ENCODE measurements at places on chromosomes 12 and 14.

DNA sequence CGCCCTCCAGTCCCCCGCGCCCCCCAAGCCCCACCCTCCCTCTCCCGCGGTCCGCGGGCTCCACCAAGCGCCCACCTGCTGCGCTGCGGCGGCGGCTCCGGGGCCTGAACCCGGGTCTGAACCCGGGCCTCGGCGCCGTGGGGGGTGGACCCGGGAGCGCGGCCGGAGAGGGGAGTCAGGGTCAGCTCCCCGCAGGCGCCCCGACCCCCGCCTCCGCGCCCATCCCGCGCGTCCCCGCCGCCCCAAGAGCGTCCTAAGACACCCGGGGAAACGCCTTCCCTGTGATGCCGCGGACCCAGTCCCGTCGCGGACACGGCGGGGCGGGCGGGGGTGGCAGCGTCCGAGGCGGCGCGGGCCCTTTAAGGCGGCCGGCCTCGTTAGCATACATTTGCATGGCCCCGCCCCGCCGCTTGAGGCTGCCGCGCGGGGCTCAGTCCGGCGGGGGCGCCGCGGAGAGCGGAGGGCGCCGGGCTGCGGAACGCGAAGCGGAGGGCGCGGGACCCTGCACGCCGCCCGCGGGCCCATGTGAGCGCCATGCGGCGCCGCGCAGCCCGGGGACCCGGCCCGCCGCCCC is at the start of gene MMP17:
TSS of gene MMP17 (plus strand) at position 433 of the 574 bp plus-strand sequence. CDS start at position 535, 102 bp downstream.
- DNase-seq: peak; percentile 72

DNA sequence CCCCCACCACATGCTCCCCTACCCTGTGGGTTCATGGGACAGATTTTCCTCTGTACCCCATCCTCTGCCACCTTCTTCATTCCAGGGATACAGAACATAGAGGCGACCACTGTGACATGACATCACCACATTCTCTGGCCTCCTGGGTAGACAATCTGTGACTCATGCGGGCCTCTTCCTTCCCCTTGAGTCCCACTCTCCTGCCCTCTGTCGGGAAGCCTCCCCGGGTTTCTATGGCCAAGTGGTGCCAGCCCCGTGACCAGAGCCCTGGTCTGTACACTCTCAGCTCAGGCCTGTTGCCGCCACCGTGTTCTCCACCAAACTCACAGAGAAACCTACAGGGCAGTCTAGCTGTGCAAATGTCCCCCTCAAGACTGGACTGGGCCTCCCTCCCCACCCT is 8.0 kb downstream of the CLMN start:
- no peak for DNase-seq

DNA sequence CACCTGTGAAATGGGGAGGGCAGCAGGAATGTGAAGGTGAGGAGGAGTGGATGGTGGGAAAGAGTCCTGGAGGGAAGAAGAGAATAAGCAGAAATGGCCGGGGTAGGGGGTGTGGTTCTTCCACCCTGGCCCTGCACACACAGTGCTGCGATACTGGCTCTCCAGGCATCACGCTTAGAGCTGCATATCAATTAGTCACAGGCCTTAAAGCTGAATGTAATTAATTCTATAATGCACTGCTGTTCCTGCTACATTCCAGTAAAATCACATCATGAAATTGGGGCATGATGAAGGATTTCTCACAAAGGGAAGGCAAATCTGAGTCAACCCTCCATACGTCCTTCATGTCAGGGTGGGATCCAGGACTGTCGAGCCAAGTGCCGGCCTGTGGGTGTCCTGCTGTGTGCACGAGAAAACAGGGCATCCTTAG is 566.1 kb downstream of the BCL11B start:
- no peak for DNase-seq

- no peak for DNase-seq
Observed at GRCh38 chr14:103071544-103072251, 12.3 kb upstream of the LBHD2 start.

DNA sequence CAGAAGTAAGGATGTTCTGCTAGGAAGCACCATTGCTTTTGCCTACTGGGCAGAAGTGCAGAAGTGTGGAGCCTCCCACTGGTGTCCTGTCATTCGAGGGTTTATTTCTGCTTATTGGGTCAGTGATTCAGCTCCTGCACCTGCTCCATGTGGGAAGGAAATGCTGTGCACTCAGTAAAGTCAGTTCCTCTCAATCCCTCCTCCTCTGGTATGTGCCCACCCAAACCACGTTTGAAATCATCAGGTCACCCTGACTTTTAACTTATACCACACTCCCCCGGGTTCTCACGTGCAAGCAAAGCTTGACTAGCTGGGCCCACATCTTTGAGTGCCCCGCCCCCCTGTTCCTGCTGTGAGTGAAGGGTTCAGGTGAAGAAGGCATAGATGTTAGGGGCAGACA is 223.7 kb downstream of the CHST11 start:
- no peak for DNase-seq

DNA sequence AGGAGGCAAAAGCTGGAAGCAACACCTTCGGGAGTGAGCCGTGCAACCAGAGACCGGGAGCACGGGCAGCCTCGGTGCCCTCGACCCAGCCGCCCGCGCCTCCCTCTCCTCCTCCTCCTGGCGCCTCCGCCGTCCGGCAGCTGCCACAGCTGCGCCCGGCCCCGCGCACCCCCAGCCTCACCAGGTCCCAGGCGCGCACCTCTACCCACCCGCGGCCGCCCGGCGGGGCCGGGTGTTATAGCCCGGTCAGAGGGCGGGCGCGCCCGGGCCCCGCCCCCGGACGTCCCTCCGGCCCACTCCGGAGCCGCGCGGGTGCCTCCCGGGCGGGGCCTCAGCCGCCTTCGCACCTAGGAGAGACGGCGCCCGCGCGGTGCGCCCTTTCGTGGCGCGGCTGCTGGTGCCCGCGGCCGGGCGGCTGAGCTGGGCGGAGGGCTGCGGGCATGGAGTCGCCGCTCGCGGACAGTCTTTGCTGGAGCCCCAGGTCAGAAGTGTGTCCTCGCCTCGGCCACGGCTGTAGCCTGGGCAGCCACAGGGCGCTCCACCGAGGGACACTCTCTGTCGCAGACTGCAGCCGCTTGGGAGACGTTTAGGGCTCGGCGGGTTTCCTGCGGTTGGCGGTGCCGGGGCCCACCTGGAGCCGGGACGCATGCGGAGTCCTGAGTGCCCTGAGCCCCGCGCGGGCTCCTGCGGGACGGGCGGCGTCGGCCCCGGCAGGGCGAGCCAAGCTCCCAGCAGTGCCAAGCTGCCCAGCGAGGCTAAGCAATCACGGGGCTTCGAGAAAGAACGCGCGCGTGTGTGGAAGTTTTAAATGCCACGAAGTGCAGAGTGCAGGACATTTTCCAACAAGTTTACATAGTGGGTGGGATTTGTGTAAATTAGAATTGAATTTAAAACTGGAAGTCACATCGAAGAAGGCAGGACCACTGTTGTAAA is at the start of gene CPM:
TSS of gene CPM (minus strand) at position 211 of the 933 bp plus-strand sequence. CDS start 334 bp downstream, outside the sequence.
- peak; percentile 74 for DNase-seq

DNA sequence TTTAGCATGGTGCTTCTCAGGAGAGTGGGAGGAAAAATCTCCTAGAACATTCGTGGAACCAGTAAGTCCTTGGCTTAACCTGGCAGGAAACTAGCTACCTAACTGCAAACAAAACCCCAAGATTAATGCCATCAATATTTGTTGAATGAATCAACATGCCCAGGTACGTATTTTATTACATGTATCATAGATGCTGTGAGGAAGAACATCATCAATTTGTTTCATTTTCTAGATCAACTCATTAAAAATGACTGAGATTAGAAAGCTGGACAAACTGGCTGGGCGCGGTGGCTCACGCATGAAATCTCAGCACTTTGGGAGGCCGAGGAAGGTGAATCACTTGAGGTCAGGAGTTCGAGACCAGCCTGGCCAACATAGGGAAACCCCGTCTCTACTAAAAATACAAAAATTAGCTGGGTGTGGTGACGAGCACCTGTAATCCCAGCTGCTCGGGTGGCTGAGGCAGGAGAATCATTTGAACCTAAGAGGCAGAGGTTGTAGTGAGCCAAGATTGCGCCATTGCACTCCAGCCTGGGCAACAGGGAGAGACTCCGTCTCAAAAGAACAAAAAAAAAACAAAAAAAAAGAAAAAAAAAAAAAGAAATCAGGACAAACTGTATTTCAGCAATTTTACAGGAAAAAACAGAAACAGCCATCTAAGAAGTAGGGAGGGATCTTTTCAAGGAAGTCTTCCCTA is 88.7 kb downstream of the NTN4 start:
- no peak for DNase-seq

DNA sequence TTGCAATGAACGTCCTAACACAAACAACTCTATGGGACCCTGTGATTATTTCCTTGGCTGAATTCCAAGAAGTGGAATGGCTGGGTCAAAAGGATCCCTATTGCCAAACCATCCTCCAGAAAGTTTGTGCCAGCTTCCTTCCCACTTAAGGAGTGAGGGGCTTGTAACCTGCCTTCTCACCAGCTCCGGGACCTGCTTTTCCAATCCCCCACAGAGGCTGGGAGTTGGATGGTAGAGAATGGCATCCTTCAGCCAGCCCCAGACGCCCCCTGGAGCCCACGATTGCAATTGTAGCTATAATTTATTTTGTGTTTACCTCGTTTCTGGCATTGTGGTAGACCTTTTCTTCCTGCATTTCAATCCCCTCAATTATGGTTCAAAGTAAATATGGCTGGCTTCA is 9.7 kb upstream of the ZDHHC22 start:
- DNase-seq: peak; percentile 84

DNA sequence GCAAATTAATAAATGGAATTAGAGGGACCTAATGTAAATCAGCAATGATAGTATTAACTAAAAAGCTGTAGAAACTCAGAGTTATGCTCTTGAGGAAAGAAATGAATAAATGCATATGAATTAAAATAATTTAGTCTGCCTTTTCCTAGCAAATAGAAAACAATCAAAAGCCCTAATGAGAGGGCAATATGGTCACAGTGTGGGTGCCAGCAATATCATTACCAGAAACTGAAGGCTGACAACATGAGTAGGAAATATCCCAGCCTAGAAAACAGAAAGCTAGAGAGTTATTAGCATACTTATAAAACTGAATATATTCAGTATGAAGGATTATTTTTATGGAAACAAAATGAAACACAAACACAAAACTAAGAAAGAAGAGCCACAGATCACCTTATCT is 987.5 kb upstream of the SEL1L start:
- no peak for DNase-seq

DNA sequence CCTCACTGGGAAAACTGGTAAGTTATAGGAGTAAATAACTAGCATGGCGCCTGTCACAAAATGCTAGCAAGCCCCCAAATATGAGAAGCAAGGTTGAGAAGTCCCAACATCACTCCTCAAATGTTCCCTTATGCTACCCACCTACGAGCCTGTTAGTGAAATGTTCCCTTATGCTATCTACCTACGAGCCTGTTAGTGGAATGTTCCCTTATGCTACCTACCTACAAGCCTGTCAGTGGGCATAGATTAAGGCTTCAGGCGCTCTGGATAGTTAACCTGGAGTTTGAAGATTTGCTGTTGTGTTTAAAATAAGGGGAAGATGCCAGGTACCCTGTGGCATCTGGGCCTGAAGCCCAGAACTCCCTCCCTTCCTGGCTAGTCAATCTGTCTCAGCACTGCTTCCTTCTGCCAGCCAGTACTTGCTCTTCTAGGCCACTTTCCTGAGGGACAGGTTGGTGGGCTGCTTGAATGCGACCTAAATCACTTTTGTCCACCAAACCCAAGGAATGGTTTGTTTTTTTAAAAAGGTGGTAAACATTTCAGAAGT is 67.1 kb upstream of the SINHCAF start:
- peak; percentile 64 for DNase-seq

GRCh38 chr14:21822109-21822508 is 148.5 kb upstream of the OR4E1 start:
- DNase-seq: no peak

DNA sequence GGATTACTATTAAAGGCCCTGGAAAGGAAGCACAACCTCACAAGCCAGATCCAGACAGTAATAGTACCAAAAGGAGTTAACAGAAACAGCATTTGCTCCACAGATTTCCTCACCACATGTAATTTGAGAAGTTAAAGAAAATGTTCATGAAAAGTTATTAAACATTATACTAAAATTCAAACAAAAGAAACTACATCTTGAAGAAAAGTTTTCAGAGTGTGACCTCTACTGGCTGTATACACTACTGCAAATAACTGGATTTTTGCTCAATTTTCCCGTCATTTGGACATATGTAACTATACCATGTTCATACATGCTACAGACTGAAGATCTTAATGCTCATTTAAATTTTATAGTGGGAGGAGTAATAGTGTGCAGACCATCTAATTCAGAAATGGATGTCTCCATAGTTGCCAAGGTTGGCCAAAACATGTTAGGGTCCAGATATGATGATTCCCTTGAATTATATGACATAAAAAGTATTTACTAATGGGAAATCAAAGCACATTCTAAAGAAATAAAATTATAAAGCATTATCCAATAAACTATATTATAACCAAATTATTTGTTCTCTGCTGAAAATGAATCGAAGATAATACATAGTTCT is 5.6 kb downstream of the KRR1 start:
- DNase-seq: peak; percentile 12

DNA sequence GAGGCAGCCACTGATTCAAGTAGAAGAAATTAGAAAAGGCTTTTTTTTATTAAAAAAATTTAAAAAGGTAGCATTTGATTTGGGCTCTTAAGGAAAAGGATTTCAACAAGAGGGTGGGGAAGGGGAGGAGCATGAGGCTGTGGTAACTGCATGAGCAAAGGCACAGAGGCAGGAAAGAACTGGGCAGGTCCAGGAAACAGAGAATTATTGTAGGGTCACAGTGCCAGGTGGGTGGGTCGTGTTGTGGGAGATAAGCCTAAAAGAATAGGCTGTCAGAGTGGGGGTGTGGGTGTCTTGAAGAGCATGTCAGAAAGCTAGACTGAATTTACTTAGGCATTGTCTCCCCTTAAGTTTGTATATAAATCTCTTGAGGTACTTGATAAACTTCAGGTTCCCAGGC is 7.8 kb downstream of the LIMA1 start:
- DNase-seq: no peak

- no peak for DNase-seq
Observed at GRCh38 chr14:104317492-104317805, 179.1 kb downstream of the KIF26A start.

- no peak for DNase-seq
Observed at GRCh38 chr12:110508071-110508586, 6.0 kb downstream of the RAD9B start.

DNA sequence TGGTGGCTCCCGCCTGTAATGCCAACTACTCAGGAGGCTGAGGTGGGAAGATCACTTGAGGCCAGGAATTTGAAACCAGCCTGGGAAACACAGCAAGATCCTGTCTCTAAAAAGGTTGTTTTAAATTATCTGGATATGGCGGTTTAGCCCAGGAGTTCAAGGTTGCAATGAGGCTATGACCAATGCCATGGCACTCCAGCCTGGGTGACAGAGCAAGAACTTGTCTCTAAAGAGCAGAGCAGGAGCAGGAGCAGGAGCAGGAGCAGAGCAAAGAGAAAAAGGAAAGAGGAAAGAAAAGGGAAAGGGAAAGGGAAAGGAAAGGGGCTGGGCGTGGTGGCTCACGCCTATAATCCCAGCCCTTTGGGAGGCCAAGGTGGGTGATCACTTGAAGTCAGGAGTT is 15.1 kb downstream of the DCP1B start:
- DNase-seq: no peak

GRCh38 chr14:22300646-22301045 is 288.4 kb downstream of the DAD1 start:
- DNase-seq: no peak

- no peak for DNase-seq
Observed at GRCh38 chr12:2689393-2689792, 105.4 kb upstream of the FKBP4 start.

- DNase-seq: no peak
Observed at GRCh38 chr12:41802803-41803202, 341.9 kb downstream of the GXYLT1 start.
